ENCODE measurements at places on chromosomes 3 and 15.

- peak; percentile 67 for DNase-seq
These were observed 1.3 kb downstream of the CTNNB1 start for GRCh38 chr3:41200669-41201021.

- DNase-seq = no peak
These were observed 101.7 kb upstream of the MANF start for GRCh38 chr3:51283421-51283820.

DNA sequence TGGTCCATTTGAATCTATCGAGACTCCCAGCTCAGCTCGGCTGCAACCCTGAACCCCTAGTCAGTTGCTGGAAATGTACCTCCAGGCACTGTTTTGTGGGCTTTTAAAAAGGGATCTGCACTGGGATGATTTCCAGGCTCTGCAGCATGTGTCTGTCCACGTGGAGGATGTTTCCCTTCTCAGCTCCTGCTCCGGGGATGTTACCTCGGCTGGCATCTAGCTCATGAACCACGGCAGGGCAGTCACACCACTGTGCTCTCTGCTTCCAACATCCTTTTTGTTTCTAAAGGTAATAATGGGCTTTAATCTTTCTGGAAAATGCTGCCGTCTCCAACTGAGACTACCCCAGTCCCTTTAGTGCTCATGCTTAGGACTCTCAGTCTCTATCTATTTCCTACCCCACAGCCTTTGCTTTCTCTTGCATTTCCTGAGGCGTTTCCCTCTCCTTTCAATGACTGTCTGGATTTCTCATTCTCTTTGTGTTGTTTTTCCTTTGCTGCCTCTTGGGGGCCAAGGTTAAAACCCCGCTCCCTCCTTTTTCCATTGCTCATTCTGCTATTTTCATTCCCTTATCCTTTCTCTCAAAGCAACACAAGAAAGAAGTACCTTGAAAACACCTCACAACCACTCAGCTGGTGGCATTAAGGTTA, 42.9 kb upstream of the AKAP13 start:
- no peak for DNase-seq

DNA sequence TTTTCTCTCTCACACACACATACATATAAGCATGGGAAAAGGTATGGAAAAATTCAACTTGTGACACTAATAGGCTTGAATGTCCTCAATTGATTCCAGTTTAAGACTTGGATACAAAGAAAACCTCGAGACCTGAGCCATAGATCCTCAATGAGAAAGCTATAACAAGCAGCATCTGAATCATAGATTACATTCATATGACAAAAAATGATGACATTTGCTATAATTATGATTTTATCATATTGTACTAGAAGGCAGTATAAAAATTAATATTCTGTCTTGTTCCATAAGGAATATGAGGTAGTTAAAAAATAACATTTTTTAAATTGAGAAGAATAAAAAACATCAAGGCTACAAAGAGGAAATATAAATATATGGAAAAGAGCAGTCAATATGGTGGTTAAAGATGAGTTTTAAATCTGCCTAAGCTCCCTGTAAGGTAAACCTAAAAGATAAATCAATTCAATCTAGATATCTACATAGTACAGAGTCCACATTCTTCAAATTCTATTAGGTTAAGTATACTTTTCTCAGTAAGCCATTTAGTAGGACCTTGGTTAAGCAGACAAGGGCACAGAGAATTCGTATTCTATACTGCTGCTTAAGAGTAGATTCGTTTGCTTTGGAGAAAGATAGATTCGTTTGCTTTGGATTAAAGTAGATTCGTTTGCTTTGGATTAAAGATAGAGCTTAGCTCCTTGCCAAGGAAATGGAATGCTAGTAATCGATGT, 175.7 kb downstream of the STAG1 start:
- DNase-seq = no peak

GRCh38 chr3:179651687-179652446, 973 bp upstream of the USP13 start:
- DNase-seq = peak; percentile 5

- no peak for DNase-seq
These were observed 26.6 kb downstream of the ACKR4 start for GRCh38 chr3:132623646-132624045.

- DNase-seq = no peak
These were observed 83.8 kb downstream of the PTPRG start for GRCh38 chr3:61645148-61645547.
